ENCODE measurements at places on chromosomes 5 and 9.

GRCh38 chr5:32207355-32207634 is 33.2 kb upstream of the GOLPH3 start:
- no peak for DNase-seq

- no peak for DNase-seq
Observed at GRCh38 chr5:119368238-119368630, 12.4 kb downstream of the TNFAIP8 start.

DNA sequence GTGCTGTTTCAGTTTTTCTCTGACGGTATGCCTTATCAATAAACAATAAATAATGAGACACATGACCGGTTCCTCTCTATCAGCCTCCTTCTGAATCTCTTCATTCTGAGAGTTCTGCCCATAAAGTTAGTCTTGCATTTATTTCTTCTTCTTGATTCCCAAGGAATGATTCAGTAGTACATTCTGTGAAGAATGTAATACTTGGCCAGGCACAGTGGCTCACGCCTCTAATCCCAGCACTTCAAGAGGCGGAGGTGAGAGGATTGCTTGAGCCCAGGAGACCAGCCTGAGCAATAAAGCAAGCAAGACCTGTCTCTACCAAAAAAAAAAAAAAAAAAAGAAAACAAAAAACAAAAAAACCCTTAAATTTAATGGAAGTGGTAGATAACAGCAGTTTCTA is 53.9 kb downstream of the PAM start:
- DNase-seq = no peak

DNA sequence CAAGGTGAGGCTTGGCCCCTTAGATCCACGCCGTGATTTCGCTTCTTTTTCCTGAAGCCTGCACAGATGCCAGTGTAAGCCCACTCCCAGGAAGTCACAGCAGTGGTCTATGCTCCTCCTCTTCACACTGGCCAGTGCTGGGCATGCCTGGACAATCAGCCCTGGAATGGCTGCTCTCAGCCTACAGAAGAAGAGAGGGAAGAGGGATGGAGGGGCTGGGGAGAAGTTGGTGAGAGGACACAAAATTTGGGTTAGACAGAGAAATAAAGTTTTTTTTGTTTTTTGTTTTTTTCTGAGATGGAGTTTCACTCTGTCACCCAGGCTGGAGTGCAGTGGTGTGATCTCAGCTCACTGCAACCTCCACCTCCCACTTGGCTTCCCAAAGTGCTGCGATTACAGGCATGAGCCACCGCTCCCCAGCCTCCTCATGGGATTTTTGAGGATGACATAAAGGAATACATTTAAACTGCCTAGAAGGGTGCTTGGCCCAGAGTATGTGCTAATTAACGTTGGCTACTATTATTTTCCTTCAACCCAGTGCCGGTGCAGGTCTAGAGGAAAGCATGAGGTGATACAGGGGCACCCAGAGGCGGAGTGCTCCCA is 830 bp downstream of the S100Z start:
- no peak for DNase-seq

DNA sequence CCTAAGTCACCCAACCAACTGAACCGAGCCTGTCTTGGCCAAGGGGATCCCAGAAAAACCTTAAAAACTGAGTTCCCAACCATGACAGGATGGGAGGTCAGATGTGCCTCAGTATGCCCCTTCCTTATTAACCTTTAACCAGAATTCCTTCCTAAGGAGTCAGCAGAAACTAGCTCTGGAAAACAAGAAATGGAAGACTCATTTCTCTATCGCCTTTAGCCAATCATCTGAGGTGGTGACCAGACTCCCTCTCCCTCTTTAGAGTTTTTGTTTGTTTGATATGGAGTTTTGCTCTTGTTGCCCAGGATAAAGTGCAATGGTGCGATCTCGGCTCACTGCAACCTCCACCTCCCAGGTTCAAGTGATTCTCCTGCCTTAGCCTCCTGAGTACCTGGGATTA is 37.5 kb downstream of the SLC28A3 start:
- no peak for DNase-seq

DNA sequence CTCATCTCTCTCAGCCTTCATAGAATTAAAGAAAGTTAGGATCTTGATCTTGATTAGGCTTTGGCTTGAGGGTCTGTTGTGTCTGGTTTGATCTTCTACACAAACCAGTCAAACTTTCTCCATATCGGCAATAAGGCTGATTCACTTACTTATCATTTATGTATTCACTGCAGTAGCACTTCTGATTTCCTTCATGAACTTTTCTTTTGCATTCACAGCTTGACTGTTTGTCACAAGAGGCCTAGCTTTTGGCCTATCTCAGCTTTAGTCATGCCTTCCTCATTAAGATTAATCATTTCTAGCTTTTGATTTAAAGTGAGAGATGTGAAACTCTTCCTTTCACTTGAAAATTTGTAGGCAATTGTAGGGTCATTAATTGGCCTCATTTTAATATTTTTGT is 62.8 kb downstream of the SH3RF2 start:
- DNase-seq = no peak

GRCh38 chr5:1156033-1156753 is 44.3 kb upstream of the SLC12A7 start:
- DNase-seq = no peak

- DNase-seq = no peak
Observed at GRCh38 chr9:5438301-5439162, 807 bp upstream of the PLGRKT start.

- no peak for DNase-seq
Observed at GRCh38 chr9:89274838-89275237, 36.2 kb upstream of the CKS2 start.

- DNase-seq = no peak
Observed at GRCh38 chr5:172913117-172913850, 45.9 kb upstream of the RPL26L1 start.

DNA sequence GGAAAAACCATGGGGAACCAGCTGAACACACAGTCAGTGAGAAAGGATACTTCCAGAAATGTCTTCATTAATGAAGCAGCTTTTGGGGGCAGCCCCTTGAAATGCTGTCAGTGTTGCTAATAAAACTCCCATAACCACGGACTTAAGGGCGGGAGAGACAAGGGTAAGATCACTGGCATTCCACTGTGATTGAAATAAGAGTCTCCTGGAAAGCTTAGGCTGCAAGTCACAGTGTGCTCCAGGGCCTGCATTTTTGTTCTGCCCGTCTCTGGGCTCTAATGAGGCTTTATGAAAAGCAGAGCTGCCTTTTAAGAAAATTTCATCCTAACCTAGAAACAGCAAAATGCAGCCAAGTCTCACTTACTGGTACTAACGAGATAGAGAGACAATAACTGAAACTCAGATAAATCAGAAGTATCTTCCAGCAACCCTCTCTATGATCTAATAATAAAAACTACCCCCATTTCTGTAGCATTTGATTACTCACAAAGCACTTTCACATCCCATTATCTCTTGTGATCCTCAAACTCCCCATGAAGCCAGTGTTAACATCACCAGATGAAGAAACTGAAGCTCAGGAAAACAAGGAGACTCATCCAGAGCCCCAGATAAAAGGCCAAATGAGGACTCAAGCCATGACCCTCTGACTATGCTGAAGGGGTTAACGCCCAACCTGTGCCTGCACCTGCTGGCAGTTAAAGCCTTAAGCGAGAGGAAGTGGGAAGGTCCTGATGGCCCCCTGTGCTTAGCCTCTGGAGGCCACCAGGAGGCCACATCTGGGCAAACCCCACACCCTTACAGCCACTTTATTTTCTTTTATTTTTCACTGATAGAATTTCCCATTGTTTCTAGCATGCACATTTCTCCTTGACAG is 37.5 kb downstream of the SPOCK1 start:
- no peak for DNase-seq

DNA sequence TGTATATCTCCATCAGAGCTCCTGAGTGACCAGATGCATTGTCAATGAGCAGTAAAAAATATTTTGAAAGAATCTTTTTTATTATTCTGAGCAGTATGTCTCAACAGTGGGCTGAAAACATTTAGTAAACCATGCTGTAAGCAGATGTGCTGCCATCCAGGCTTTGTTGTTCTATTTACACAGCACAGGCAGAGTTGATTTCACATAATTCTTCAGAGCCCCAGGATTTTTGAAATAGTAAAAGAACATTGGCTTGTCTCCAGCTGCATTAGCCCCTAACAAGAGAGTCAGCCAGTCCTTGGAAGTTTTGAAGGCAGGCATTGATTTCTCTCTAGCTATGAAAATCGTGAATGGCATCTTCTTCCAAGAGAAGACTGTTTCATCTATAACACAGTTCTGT is 25.2 kb upstream of the ENTREP1 start:
- DNase-seq = no peak

DNA sequence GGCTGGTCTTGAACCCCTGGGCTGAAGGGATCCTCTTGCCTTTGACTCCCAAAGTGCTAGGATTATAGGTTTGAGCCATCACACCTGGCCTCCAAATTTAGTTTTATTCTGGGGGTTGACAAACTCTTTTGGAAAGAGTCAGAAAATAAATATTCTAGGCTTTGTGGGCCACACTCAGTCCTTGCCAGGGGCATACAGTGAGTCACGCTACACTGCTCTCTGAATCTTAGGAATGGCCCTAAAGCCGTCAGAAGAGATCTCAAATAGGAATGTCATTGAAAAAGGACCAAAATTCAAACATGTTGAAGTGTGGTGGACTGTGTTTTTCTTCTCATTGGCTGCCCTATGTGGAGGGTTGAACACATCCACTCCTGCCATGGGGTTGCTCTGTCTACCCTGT is 127.7 kb upstream of the BASP1 start:
- DNase-seq = no peak

DNA sequence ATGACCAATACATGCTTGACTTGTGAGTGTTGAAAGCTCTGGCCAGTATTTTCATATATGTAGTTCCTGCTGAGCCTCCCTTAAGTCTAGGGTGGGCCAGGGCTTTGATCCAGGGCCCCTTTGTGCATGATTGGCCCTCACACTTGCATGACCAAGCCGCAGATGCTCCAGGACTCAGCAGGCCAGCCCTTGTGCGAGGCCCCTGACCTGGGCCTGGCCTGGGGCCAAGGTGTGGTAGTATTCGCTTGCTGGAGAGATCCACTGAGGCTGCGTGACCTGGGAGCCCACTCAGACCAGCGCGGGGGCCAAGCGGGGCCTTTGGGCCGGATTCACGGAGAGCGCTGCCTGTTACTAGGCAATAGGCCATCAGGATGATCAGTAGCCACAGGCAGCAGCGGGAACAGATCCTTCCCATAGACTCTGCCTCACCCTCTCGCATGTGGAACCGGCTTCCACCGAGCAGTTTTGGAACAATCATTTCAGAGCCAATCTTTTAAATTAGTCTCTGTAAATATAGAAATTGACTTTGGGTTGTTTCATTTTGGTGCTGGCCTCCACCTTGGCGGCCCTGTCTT is 79.0 kb upstream of the PTCH1 start:
- DNase-seq = no peak

DNA sequence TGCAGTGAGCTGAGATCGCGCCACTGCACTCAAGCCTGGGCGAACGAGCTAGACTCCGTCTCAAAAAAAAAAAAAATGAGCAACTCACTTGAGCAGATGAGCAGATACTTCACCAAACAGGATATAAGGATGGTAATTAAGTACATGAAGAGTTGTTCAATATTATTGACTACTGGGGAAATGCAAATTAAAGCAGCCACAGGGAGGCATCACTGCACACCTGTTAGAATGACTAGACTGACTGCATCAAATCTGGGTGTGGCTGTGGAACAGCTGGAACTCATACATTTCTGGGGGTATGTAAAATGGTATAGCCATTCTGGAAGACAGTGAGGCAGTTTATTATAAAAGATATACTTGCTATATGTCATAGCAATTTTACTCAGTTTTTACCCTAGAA is 93.0 kb downstream of the WNK2 start:
- DNase-seq = no peak

DNA sequence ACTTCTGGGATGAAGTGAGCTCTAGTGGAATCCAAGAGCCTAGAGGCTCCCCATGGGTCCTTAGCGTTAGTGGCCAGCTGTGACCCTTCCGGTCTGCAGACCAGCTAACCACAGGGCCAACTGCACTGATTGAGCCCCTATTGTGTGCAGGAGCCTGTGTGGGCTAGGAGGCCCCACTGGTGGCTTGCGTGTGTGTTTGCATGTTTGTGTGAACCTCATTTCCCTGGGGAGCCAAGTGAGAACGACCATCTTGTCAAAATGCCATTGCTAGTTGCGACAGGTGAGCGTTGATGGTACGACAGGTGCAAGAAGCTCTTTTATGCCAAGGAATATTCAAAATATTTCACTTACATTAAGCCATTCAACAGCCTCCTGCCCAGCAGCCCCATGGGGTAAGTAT is 44.1 kb upstream of the ANKRD33B start:
- DNase-seq = no peak

GRCh38 chr5:2738700-2739359 is 12.6 kb downstream of the IRX2 start:
- no peak for DNase-seq

Measured in DMS153 (cell line).